ENCODE measurements at places on chromosomes 13 and 19.

- DNase-seq: no peak
Observed at GRCh38 chr13:33087091-33087490, 70.9 kb downstream of the KL start.

DNA sequence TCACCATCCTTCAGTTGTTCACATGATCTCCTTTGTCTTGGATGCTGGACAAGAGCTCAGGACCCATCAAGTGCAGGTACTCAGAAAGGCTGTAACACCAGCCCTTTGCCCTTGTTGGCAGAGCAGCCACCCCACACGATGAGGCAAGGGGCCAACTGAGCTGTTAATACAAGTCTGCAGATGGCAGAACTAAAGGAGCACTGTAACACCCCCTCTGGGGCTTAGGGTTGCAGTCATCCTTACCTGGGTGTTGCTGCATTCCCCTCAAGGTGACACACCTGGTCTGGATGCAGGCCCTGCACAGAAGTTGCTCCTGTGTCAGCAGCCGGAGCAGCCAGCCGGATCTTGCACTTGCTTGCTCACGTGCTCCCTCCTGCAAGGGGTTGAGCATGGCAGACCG, 52.0 kb downstream of the STARD13 start:
- DNase-seq: no peak

DNA sequence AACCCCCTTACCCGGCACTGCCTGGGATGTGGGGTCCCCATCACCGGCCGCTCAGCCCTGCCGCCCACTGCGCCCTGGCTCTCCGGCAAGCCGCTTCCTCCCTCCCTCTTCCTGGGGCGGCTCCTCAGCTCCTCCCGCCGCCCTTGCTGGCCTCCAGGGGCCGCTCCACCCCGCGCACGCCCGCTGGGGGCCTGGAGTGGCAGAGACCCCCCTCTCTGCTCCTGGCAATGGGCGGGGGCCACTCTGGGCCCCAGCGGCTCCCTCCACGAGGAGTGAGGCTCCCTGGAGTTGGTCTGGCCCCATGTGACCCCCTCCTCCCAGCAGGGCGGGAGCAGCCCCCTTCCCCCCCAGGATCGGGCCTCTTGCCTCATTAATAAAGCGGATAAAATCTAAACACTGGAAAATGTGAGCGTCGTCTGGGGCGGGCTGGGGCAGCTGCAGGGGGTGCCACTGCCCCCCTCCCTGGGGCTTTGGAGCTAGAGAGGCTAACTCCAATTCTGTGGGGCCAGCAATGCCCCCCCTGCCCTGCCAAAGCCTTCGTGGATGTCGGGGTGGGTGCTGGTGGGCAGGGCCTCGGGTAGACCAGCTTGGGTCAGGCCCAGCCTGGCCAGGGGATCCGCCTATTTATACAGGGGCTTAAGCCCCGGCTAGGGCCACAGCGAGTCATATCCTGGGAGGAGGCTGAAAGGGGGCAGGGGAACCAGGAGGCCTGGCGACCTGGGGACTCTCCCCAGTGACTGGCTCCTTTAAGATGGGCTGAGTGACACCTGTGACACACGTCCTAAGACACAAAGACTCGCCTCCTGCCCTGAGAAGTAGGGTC, at the start of gene PTGER1:
Gene PTGER1, minus strand, starts transcription at position 104 of the 823 bp plus-strand sequence. CDS start 1,034 bp downstream, outside the sequence.
- no peak for DNase-seq

DNA sequence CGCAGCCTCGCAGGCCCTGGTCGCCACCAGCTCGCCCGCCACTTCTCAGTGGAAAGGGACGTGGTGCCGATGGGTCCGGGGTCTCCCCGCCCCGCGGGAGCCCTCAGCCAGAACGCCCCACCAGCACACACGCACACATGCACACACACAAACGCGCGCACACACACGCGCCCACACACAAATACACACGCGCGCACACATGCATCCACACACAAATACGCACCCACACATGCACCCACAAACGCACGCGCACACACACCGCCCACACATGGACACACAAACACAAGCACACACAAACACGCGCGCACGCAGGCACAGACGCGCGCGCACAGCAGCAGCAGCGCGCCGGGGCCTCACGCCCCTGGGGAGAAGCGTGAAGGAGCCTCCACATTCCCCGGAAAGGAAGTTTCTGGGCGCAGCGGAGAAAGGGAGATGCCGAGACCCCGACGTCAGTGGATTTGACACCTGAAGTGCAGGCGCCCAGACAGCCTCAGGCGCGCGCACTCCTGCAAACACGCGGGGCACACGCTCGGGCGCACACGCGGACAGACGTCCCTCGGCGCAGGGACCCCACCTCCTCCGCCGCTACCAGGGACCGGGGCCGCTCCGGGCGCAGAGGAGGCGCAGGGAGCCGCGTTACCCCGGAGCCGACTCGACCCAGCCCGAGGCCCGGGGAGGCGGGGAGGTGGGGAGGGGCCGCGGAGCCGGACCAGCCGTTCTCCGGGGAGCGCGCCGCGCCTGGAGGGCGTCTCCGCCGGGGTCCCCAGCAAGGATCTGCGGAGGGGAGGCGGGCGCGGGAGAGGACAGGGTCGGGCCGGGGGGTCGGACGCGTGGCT, 622 bp downstream of the RASA3 start:
- DNase-seq: no peak

DNA sequence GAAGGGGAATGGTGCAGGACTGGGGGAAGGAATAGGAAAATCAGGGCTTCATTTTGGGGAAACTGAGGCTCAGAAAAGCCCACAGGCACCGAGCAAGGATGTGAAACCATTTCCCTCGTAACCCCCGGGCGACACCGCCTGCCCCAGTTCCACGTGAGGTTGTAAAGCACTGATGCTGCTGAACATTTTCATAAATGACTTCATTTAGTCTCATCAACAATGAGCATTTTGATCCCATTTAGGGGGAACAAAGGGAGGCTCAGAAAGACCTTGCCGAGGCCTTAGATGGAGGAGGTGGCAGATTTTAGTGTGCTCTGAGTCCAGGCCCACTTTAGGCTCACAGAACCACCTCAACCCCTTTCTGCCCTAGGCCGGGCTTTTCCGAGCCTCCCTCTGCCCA, 20.5 kb upstream of the FBXO27 start:
- DNase-seq: no peak
